Stimulated activated CD8-positive, alpha-beta memory T cell treated with anti-CD3 and anti-CD28 coated beads, Interleukin-15, amount 100 ng/mL, for 48 hours (primary cell): ENCODE measurements at places on chromosomes 11 and 22.

DNA sequence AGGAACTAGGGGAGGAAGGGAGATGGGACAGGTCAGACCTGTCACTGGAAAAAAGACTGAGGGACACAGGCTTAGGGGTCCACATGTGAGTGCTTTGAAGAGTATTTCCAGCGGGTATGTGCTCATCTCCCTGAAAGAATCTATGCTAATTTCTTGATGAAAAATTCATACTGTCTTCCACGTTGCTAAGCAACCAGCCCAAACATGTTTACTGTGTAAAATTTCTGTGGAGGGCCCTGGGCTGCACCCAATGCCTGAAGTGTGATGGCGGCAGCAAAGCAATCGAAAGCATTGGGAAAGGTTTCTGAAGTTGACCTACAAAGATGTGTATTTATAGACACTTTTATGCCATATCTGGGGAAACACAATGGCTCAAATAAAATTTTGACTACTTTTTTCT lies 7.4 kb downstream of the SYT13 start:
- no peak for DNase-seq

DNA sequence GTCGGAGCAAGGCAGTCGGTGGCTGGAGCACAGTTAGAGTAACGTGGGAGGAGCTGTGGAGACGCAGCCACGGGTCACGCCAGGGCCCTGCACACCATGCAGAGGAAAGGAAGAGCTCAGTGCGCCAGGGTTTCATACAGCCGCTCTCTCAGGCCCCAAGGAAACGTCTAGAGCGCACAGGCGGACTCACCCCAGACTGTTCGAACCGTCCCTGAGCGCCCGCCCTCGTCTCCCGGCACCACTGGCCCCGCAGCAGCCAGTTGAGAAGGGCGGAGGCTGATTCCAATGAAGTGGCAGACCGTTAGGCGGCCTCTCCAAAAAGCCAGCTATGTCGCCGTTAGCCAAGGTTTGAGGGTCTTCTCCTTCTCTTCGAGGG lies 483 bp upstream of the HYLS1 start:
- no peak for DNase-seq

GRCh38 chr11:94758666-94759065 lies 9.5 kb upstream of the AMOTL1 start:
- no peak for DNase-seq

GRCh38 chr11:103881584-103881983 lies 154.9 kb upstream of the DDI1 start:
- DNase-seq: no peak

- no peak for DNase-seq
Measured at GRCh38 chr11:45266676-45267020, 19.5 kb downstream of the SYT13 start.

DNA sequence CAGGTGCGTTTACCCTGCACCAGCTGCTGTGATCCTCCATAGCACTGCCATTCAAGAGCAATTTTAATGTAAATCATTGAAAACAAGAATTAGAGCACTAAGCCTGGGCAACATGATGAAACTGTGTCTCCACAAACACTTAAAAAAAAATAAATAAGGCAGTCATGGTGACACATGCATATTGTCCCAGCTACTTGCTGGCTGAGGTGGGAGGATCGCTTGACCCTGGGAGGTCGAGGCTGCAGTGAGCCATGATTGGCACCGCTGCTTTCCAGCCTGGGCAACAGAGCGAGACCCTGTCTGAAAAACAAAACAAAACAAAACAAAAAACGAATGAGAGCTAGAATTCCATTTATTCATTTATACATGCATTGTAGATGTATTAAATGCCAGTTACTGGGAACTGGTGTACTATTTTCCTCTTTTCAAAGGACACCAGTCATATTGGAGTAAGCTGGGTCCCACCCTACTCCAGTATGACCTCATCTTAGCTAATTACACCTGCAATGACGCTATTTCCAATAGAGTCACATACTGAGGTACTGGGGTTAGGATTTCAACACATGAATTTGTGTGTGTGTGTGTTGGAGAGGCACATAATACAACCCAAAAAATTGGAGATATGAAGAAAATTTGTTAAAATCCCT lies 101.9 kb downstream of the MICAL2 start:
- no peak for DNase-seq

DNA sequence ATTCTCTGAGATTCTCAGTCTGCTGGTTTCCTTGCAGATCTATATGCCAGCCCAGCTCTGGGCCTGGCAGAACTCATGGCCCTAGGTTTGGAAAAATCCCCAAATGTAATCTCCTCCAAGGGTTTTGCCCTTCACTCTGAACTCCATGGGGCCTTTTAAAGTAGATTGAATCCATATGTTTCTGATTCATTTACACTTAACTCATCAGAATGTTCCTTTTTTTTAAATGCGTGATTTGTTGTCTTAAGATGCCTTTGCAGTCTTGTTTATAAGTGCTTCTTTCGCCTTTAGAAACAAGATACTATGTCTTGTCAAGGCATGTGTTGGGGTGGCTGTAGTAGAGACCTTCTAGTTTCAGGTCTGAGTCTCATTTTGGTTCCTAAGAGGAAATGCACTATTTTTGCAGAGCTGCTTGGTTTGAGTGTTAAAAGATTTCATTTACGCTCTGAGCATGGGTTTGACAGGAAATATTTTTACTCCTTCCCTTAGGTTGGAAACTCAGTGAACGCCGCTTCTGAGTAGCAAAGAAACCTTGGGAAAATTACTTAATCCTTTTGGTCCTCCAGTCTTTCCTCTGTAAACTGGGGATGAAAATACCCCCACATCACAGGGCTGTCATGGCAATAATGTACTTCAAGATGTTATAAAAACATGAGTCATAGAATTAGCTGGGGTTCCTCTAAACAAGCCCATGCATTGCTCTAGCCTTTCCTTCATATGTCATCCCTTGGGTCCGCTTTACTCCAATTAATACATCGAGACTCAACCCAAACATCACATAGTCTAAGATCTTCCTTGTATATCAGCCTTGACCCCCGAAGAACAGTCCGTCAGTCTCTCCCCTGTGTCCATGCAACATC lies 83.5 kb downstream of the SNX19 start:
- no peak for DNase-seq

- no peak for DNase-seq
Measured at GRCh38 chr22:27507935-27508526, 293.5 kb downstream of the MN1 start.

GRCh38 chr11:134612140-134613030 lies 200.3 kb upstream of the B3GAT1 start:
- DNase-seq: no peak

- no peak for DNase-seq
Measured at GRCh38 chr11:41102471-41102870, 357.0 kb downstream of the LRRC4C start.

DNA sequence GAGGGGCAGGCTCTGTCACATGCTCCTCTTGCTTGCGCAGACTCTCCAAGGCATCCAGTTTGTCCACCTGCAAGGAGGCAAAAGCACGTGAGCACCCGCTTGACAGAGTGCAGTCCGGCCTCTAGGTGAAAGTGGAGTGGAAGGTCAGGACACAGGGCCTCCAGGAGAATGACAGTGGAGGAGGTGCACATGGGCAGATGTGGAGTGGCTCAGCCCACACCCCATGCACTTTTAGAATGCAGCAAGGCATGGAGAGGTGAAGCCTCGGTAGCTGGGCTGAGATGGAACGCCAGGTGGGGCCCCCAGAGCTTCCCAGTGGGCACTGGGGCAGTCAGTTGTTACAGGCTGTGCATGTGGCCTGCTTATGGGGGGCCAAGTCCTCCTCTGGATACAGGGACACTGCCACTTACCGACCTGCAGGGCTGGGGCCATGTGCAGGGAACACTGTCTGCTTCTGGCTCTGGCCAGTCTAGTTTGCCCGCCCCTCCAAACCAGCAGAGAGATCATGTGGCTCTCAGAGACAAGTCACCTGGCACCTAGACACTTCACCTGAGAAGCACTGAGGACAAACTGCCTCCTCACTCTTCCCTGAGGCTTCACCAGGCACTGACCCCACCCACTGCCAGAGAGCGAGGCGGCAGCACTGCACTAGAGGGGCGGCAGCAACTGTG lies 2.3 kb upstream of the SLC25A1 start:
- no peak for DNase-seq

DNA sequence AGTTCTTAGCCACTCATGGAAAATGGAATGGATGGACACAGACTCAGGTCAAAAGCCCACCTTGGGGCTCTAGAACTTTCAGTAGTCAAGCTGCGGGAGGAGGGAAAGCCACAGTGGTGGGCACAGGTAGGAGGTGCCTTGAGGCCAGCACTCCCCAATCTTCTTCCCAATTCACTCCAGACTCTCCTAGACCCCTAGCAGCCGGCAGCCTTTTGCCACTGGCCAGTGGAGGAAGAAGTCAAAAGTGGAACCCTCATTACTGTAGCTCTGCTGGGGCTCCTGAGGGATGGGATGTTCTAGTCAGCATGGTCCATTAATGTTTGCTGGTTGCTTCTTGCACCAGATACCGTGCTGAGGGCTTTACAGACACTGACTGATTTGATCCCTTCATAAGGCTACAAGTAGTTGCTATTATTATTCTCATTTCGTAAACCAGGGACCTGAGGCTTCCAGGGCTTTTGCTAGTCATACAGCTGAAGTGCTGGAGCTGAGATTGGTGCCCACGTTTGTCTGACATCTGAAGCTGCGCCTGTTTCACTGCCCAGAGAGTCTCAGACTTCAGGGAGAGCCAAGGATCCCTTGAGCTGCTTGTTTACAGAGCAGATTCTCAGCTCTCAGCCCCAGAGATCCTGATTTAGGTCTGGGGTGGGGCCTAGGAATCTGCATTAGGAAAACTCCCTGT lies 1.1 kb downstream of the UCP3 start:
- DNase-seq: no peak

- no peak for DNase-seq
Measured at GRCh38 chr11:69199583-69200315, 44.0 kb downstream of the SMIM38 start.

DNA sequence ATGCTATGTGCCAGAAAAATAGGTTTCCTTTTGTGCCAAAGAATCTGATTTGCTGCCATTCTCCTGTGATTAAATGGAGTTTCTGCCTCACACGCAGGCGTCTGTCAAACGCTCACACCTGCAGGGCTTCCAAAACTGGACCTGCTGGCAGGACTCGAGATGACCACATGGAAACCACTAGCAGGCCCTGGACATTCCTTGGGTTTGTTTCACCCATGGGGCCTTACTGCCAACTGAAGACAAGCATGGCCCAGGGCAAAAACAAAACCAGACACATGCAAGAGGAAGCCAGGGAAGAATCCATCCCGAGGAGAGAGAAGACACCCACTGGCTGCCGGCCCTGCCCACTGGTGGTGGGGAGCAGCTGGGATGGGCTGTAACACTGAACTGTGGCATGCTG lies 55.9 kb upstream of the MN1 start:
- DNase-seq: no peak

DNA sequence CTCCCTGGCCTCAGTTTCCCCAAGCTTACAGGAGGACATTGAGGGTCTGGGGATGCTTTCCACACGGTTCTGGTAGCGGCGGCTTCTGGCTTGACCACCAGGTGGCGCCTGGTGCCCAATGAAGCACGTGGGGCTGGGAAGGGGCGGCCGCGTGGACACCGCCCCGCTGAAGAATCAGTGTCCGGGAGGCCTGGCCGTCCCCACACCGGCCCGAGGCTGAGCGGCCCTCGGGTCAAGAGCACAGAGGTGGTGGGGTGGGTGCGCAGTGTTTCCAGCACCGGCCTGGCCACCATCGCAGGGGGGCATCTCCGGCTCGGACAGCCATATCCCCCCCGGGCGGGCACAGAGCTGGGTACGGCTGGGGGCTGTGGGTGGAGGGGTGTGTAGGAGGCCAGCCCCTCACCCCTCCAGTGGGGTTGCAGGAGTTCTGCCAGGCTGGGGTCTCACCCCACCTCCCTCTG lies 27.8 kb upstream of the PPARA start:
- DNase-seq: peak; percentile 54

GRCh38 chr11:23674866-23675265 lies 814.6 kb upstream of the CCDC179 start:
- no peak for DNase-seq

- no peak for DNase-seq
Measured at GRCh38 chr22:45962756-45963324, 14.1 kb downstream of the WNT7B start.

- DNase-seq: no peak
Measured at GRCh38 chr11:32751381-32751780, 43.1 kb downstream of the CCDC73 start.

DNA sequence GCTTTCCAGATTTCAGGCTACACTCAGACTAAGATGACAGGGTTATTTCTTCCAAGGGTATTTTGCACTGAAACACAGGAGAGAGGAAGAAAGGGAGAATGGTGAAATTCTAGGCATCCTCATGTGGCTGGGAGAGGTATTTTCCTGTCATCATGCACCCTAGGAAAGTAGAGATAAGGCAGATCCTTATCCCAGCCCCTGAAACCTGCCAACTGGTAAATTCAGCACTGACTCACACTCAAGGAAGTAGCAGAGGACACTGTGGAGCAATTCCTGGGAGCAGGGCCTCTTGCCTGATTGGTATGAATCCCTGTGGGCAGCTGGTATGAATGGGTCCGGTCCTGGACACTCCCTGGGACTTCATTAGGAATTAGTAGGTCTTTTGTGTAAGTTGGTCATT lies 37.6 kb upstream of the SLC5A1 start:
- no peak for DNase-seq
